Tibial nerve (tissue), 4 donors: ENCODE measurements at places on chromosomes 7 and 10. TPM values are rescaled to one million over a fixed set of nuclear protein-coding genes. Genes with fewer than 3 reads are reported as not detected.

LRRC4 gene
- 2.2 TPM for total RNA-seq

LSM5 gene
- total RNA-seq = 13.8 TPM

PDE6C gene
- not detected for total RNA-seq

GPNMB gene
- 47.4 TPM for total RNA-seq

CAV2 gene
- 172 TPM for total RNA-seq

ANK3 gene
- total RNA-seq = 86.3 TPM

OIT3 gene
- total RNA-seq = not detected

NPFFR1 gene
- total RNA-seq = 5.4 TPM

PDK4 gene
- total RNA-seq = 723 TPM

CPXM2 gene
- 26.8 TPM for total RNA-seq

CDC14C gene
- not detected for total RNA-seq

LIPJ gene
- not detected for total RNA-seq

CTNNA3 gene
- total RNA-seq = 36.1 TPM

MNX1 gene
- total RNA-seq = not detected

ZNF138 gene
- total RNA-seq = 13.2 TPM

ACHE gene
- not detected for total RNA-seq

KAZALD1 gene
- 13.5 TPM for total RNA-seq

TCTN3 gene
- total RNA-seq = 22.4 TPM

LAMB4 gene
- total RNA-seq = 0.22 TPM

CTAGE8 gene
- total RNA-seq = 1.8 TPM

ADAM12 gene
- 1.5 TPM for total RNA-seq

SSC4D gene
- total RNA-seq = not detected

BTBD16 gene
- not detected for total RNA-seq

NEUROG3 gene
- not detected for total RNA-seq

GIMAP1 gene
- 9.3 TPM for total RNA-seq

GPR15LG gene
- not detected for total RNA-seq

SPDYE2B gene
- not detected for total RNA-seq

RNF148 gene
- total RNA-seq = 1.5 TPM

CALML5 gene
- not detected for total RNA-seq

FOXI2 gene
- not detected for total RNA-seq

ZDHHC4 gene
- 48.3 TPM for total RNA-seq

ORC5 gene
- 12.4 TPM for total RNA-seq

RELN gene
- total RNA-seq = 89.2 TPM

PPP1R3C gene
- 3.3 TPM for total RNA-seq

TMEM229A gene
- total RNA-seq = not detected

TRIM50 gene
- total RNA-seq = 0.84 TPM

ASZ1 gene
- total RNA-seq = not detected

SLC26A3 gene
- total RNA-seq = not detected

GRID2IP gene
- total RNA-seq = not detected

NIPSNAP2 gene
- 61.0 TPM for total RNA-seq

PKD1L1 gene
- total RNA-seq = 1.0 TPM

CCM2 gene
- 43.9 TPM for total RNA-seq
